ENCODE measurements at places on chromosomes 5 and 9.

- no peak for DNase-seq
Observed at GRCh38 chr5:10330511-10331230, 22.8 kb upstream of the MARCHF6 start.

DNA sequence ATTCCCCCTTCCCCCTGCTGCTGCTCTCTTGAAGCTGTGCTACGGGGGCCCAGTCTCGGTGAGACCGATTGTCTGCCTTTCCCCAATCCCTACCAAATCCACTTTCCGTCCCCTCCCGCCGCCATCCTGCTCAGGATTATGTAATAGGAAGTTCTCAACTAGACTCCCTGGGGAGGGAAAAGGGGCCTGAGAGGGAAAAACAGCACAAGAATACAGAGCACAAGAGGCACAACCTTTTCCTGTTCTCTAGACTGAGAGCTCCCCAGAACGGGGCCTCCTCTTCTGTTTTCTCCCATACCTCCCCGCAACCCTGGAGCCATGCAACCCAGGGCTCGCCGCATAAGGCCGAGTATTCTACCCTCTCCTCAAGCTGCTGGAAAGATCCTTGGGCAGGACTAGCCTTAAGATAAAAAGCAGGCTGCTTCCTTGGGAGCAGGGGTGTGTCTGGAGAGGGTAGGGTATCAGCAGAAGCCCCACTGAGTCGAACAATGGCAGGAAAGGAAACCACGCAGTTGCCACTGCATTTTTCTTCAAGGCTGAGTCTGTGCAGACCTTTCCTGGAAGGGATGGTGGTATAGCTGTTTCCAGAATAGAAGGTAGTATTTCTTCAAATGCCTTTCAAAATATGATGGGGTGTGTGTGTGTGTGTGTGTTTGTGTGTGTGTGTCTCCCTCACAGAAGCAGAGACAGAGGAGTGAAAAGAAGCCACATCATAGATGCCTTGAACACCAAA is 12.9 kb downstream of the MYORG start:
- no peak for DNase-seq

DNA sequence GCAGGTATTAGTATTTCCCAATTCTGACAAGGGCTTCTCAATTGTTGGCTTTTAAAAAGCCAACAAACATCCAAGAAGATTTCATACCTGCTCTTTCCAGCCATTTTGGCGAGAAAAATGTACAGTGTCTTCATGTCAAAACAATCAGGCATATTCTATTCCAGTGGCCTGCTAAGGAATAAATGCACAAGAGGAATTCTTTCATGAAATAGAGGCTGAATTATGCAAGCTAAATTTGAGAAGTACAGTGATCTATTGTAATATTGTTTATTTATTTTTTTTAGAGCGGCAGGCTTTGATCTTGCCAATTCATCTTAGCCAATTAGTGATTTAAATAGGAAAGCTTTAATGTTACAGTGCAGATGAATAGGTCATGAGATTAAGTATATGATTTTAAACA is 49.3 kb downstream of the NLN start:
- DNase-seq: no peak

GRCh38 chr9:74517188-74517587 is 20.1 kb downstream of the RORB start:
- no peak for DNase-seq

GRCh38 chr9:80369641-80370040 is 797.9 kb downstream of the TLE4 start:
- no peak for DNase-seq

DNA sequence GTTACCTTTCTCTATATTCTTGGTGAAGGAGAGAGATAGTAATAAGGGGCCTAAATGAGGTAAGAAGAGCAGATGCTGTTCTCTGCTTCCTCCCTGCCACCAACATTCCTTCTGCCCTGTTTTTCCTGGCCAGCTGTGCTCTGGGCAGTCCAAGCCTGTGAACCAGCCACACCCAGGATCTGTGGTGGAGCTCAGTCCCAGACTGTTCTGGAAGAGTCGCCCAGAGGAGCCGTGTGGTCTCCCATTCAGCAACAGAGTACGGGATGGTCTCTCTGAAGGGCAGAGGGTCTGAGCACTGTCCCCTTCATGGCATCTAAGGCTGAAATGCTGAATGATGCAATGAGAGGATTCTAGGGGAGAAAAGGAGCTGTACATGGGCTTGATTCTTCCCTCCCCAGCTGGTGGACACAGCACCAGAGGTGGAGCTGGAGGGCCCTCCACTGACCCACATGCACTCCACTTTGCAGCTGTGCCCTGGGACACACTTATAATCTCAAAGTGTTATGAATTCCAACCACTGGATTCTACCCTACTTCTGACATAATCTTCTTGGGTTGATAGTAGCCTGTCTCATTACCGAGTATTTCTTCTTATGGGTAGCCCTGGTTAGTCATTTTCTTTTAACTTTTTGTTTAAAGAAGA is 70.8 kb upstream of the RPS23 start:
- DNase-seq: no peak

- no peak for DNase-seq
Observed at GRCh38 chr9:104092192-104092591, 1.9 kb upstream of the SMC2 start.

DNA sequence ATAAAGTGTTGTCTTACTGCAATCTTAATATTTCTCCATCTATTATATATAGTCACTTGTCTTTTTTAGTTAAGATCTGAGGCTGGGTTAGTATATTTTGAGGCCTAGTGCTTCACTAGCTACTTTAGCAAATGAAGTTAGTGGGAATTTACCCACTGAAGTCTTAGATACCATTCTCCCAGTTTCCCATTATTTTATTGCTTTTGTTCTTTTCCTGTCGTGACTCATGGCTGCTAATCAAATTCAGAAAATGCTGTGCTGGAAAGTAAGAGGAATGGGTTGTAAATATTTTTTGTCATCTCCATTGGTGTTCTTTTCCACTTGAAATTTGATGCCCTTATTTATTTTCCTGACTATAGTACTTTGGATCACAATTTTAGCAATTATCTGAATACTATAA is 14.2 kb downstream of the TCERG1 start:
- no peak for DNase-seq

- DNase-seq: no peak
Observed at GRCh38 chr5:56910210-56910965, 992 bp downstream of the SETD9 start.

DNA sequence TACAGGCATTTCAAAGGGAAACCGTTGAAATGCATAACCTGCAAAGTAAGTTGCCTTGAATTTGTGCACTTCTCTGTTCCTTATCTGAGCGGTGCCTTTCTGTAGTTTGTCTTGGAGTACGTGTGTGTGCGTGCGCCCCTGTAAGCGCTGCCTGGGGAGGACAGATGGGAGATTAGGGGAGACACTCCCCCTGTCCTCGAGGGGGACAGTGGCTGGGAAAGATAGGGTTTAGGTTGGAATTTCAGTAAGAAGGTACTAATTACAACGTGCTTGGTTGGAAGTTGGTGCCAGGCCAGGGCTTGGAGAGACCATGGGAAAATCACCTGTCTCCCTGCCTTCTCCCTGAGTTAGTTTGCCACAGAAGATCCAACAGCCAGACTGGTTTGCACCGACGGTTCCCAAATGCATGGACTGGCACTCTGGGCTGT is 73.2 kb downstream of the PIK3R1 start:
- DNase-seq: no peak

DNA sequence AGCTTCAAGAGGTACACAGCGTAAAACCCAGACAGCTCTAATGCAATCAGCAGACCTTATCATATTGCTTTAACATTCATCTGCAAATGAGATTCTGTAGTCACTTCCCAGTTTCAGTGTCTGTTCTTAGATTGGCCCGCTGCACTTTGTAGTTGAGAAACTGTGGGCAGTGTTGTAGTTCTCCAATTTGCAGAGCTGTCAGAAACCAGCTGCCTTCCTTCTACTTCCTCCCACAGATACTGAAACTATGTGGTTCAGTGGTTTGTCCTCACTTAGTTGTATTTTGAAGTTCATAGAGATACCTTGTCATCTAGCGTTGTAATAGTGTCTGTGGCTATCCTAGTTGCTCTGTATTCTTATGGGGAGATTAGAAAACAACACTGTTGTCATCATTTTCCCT is 39.6 kb upstream of the TRIM36 start:
- DNase-seq: no peak

DNA sequence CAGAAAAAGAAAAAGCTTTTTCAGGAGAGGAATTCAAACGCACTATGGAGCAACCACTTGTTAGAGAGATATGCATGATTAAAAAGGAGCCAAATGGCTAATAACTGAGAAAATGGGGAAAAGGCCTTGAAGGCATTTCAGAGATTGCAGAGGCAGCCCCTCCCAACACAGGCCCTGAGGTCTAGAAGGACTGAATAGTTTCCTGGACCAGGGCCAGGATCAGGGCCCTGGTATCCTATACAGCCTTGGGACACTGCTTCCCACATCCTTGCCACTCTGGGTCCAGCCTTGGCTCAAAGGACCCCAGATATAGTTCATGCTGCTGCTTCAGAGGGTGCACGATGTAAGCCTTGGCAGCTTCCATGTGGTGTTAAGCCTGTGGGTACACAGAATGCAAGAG is 20.7 kb upstream of the FEM1C start:
- no peak for DNase-seq

GRCh38 chr9:9778293-9778692 is 834.5 kb downstream of the PTPRD start:
- DNase-seq: no peak

DNA sequence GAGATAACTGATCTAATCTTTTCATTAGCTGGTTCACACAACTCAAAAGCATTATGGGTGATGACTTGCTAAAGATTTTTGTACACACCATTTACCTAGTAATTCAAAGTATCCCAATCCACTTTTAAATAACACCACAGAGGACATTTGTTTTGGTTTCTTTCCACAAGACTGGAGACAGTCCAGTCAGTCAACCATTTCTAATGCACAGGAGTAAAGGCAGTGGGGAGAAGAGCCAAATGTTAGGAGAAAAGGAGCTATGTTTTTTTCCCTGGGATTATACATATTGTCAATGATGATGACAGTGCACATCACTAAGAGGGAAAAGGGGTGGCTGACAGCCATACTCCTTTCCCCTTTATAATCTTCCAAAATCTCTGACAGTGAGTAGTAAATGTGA is 240.9 kb downstream of the GABRB2 start:
- peak; percentile 57 for DNase-seq

GRCh38 chr5:175597718-175598117 is 60.2 kb upstream of the HRH2 start:
- DNase-seq: no peak

DNA sequence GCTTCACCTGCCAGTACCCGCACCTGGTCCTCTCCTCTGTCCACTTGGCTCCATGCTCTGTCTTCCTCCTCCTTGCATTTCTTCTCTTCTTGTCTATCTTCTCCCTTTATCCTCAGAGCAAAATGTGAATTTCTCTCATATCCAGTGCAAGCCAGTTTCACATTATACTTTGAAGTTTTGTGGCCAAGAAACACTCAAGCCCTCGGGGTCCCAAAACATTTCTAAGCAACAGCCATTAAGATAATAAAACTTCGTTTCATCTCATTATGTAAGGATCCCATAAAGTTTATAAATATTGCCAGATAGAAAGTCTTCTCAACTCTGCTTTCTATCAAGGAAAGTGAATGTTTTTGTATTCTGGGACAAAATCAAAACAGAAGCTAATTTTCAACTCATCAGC is 178.8 kb downstream of the SNX18 start:
- no peak for DNase-seq

- DNase-seq: no peak
Observed at GRCh38 chr9:89256642-89257041, 54.4 kb upstream of the CKS2 start.

DNA sequence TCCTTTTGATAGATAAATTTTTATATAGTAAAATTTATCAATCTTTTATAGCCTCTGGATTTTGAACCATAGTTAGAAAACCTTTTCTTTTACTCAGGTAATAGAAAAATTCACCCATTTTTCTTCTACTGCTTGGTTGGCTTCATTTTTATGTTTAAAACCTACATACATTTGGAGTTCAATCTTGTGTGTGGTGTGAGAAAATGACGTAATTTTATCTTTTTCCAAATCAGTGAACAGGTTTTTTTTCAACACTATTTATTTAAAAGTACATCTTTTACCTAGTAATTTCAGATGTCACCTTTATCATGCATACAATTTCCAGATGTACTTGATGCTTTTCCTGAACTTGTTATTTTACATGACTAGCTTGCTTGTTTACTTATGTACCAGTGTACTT is 200.2 kb downstream of the TRIM36 start:
- no peak for DNase-seq

DNA sequence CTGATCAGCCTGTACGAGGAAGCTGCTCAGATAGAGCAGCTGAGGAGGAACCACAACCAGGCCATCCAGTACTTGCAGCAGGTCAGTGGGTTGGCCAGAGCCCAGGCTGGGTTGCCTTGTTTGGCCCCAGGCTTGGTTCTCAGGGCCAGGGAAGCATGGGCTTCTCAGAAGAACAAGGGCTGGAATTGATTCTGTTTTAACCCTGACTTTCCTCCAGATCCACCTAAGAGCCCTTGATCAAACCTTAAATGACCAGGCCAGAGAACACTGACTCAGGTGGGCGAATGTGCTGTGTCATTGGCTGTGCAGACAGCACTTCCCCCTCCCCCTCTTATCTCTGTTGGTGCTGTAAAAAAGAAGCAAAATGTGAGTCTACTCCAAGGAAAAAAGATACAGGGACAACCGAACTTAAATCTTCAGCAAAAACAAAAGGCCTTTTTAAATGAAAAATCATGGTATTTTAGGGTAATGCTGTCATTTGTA is 28.1 kb downstream of the TTC23L start:
- no peak for DNase-seq

DNA sequence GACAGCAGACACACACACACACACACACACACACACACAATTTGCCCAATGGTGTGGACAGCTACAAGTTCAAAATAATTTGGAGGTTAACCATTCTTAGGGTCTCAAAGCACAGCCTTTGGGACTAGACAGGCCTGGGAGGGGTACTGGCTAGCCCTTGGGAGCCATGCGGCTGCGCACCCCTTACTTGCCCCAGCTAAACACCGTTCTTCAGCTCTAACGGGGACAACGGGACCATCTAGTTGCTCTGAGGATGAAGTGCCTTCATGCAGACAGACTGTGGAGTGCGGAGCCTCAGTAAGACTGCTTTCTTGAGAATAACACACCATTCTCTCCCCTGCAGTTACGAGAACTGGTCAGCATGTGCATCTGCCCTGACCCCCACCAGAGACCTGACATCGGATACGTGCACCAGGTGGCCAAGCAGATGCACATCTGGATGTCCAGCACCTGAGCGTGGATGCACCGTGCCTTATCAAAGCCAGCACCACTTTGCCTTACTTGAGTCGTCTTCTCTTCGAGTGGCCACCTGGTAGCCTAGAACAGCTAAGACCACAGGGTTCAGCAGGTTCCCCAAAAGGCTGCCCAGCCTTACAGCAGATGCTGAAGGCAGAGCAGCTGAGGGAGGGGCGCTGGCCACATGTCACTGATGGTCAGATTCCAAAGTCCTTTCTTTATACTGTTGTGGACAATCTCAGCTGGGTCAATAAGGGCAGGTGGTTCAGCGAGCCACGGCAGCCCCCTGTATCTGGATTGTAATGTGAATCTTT is 64.6 kb downstream of the PSMB7 start:
- DNase-seq: no peak

GRCh38 chr9:4090491-4090890 is 209.4 kb downstream of the GLIS3 start:
- DNase-seq: no peak

GRCh38 chr5:148978370-148979082 is 84.3 kb downstream of the SH3TC2 start:
- DNase-seq: no peak
